ENCODE measurements at places on chromosomes 1 and 21.

GRCh38 chr1:175146529-175147213 is 45.9 kb downstream of the KIAA0040 start:
- peak; percentile 82 for DNase-seq

GRCh38 chr1:162006081-162006480 is 17.6 kb downstream of the OLFML2B start:
- no peak for DNase-seq

- DNase-seq, result no peak
These were observed 138.8 kb upstream of the WNT4 start for GRCh38 chr1:22281521-22282363.

- peak; percentile 81 for DNase-seq
These were observed 36.6 kb downstream of the RABIF start for GRCh38 chr1:202852163-202852904.

- DNase-seq, result no peak
These were observed 20.7 kb upstream of the CCN1 start for GRCh38 chr1:85559890-85560289.

DNA sequence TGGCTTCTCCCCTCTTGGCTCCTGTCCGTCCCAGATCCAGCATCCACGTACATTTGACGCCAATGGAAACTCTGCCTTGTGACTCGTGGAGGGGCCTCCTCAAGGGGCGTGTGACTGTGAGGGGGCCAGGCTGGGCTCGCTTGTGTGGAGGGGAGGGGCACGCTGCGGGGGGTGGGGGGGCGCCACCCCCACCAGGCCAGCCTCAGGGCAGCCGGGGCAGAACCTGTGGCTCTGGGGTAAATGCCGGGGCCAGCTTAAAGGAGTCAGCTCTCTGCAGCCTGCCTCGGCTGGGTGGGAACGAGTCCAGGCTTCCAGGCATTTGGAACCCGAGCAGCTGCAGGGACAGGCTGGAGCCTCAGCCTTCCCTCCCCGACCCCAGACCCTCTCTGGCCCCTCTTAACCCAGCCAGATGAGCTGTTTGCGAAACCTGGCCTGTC is 94.1 kb downstream of the SIK1 start:
- no peak for DNase-seq

DNA sequence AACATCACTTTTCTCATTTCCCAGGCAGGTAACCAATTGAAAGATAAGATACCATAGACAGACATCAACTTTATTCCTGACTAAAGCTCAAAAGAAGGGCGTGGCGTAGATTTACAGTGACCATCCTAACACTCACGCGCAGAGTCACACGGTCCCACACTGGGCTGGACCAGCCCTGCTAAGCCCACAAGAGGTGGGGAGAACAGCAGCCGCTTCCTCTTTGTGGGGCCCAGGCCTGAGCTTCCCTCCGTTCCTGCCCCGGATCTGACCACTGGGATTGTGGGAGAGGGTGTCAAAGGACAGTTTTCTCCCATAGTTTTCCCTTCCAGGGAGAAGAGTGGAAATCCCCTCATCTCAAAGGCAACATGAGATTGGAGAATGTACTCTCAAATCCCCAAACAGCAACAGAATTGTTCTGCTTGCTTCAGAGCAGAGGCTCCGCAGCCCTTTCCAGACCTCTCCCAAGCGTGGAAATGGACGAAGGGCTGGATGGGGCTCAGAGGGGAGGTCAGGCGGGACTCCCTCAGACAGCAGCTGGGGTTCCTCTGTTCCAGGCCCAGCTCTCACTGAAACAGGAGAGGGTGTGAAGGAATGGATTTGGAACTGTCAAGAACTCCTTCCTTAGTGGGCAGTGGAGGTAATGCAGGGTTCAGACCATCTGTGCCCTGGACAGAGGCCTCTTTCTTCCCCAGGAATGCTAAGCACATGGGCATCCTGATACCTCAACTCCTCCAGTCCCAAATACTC is 33.7 kb downstream of the L1TD1 start:
- DNase-seq, result no peak

DNA sequence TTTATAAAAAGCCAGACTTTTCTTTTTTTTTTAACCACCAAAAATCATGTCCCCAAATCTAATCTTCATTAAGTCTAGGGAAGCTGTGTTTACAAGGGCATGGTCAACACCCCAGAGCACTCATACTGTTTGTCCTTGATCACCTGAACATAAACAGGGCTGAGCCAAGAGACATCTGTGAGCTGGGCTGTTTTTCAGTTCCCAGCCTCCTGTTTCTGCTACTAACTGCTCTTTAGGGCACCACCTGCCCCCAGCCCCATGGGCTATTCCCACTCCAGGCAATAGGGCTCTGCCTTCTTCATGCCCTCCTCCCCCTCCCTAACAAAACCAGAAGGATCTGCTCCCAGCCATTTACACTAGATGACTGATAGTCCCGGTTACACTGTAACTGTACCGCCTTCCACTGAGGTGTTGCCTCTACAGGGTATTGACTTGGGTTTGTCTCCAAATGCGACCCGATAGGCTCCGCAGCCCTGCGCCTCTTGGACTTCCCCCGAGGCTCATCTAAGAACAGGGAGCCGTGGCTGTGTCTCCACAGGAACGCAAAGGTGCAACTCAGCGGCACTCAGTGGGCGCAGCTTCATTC is 11.7 kb upstream of the SLC26A9 start:
- no peak for DNase-seq

DNA sequence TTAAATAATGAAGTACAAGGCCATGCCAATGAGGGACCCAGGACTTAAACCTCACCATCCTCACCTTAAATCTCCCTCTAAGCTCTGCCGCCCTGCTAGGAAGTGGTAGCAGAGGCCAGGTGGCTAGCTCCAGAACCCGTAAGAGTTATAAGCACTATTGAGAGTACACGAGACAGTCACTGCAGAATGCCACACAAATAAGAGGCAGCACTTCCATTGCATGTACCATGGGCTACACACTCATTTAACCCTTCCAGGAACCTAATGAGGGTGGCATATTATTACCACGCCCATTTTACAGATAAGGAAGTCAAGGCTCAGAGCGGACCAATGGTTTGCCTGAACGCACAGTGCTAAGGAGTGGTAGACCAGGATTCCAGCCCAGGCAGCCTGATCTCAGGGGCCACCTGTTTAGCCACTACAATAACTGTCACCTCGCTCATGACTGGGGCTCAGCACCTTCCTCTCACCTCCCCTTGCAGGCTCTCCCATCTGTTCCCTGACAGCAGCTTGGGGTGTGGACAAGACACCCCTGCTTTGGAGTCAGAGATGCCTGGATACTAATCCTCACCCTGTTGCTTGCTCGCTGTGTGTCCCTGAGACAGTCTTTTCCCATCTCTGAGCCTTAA is 54.8 kb upstream of the ID3 start:
- DNase-seq, result no peak

DNA sequence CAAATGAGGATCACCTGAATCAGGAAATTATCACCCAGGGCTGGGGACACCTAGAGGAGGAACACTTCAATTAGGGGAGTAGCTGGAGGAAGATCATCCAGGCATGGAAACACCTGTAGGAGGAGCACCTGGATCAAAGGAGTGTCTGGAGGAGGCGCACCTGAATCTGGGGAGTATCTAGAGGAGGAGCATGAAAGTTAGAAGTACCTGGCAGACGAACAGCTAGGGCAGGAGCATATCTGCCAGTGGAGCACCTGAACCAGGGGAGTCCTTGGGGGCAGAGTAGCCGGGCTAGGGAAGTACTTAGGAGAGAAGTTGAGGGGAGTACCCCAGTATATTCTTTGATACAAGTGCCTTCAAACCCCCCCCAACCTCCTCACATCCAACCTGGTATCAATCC is 1.3 kb downstream of the C1orf210 start:
- DNase-seq, result no peak

- no peak for DNase-seq
These were observed 65.2 kb upstream of the MARK1 start for GRCh38 chr1:220462752-220463151.

- no peak for DNase-seq
These were observed 121.0 kb upstream of the CXADR start for GRCh38 chr21:17391811-17392340.

- no peak for DNase-seq
These were observed 137.4 kb downstream of the C1orf21 start for GRCh38 chr1:184524248-184524647.

- DNase-seq, result no peak
These were observed 43.5 kb downstream of the UMODL1 start for GRCh38 chr21:42114646-42115045.

DNA sequence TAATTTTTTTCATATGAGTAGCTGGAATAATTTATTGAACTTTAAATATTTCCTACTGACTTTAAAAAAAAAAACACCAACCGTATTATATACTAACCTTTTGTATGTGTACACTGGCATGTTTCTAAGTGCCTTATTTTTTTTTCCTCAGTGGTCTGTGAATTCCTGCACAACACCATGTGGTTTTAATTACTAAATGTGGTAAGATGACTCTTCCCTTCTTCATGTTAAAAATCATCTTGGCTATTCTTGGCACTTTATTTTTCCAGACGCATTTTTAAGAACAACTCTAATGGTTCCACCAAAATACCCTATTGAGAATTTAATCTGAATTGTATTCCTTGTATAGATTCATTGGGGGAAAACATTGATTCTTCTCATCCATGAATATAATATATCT is 28.4 kb downstream of the PPP2R5A start:
- DNase-seq, result no peak

GRCh38 chr1:11806307-11806936 is 431 bp downstream of the CLCN6 start:
- no peak for DNase-seq

DNA sequence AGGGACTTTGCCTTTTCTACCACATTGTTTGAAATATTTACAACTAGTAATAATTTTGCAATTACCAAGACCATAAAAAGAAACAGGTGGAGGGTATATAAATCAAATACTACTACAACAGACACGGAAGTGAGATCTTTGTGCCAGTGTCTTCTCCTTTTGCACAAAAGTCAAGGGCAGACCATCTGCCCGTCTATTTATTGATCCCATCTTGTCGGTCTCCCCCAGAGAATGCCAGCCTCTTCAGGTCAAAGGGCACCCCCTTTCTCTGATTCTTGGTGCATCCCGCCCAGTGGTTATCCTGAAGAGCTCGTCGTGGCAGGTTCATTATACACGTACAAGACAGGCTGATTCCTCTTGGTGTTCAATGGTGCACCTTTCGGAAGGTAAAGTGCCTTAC is 4.8 kb upstream of the PDE9A start:
- no peak for DNase-seq

GRCh38 chr1:46617108-46617800 is 643 bp upstream of the MOB3C start:
- DNase-seq, result no peak

DNA sequence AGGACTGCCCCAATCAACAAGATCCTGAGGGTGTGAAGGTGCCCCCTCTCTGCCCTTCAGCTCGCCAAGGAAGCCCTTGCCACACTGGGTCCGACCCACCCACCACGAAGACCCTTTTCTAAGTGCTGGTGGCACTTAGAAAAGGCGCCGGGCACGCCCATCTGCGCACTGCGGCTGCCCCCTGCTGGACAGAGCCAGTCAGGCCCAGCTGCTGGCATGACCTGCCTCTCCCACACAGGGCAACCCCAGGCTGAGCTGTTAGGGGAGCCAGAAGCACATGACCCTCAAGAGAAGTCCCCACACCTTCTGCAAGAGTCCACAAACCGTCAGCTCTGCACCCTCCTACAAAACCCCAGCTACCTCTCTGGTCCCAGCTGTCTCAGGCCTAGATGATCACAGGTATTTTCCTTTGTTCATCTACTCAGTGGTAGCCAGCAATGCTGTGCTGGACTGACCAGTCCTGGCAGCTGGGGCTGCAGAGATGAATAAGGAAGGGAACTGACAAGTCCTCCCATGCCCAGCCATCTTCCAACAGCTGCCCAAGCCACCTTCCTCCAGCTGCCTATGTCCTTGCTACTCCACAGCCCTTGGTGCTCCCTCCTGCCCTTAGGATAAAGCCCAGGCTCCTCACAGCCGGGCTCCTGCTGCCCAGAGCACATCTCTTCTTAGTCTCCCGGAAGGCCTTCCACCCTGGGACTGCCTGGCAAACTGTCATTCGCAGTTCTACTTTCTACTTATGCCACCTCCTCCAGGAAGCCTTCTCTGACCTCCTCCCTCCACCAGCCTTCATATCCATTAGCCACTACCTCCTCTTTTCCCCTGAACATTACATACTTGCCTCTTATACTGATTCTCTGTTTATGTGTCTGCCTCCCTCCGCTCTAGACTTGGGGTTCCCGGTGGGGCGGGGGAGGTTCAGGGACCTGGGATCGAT is 39.8 kb upstream of the ZC3H12A start:
- peak; percentile 91 for DNase-seq

GRCh38 chr1:109268431-109269211 is 14.3 kb downstream of the PSRC1 start:
- no peak for DNase-seq

GRCh38 chr1:1616045-1616790 is 918 bp downstream of the MIB2 start:
- DNase-seq, result peak; percentile 73

GRCh38 chr1:150696162-150696561 is 792 bp downstream of the GOLPH3L start:
- DNase-seq, result no peak

DNA sequence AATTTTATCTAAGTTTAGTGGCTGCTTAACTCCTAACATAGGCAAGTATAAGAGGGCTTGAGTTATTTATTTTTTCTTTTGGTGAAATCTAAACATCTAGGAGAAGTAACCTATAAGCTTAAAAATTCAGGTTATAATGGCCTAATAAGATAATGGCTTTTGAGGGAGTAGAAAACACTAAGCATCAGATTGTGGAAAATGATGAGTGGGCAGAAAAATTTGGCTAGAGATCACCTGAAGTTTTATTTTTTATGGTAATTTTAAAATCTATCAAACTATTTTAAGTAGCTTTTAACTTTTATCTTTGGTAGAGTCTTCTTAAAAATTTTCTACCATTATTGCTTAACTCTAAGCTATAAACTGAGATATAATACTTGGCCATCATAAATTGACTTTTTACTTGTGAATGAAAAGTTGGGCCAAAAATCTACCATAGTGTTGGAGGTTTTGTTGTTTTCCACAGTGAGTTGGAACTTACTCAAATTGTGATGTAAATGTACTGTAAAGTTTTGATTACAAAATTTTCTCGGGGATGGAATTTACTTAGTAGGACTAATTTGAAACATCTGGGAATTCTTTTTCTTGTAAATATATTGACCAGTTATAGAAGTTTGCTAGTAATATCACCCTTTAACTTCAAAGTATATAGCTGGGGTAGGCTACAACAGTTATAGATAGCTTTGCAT is 63.9 kb downstream of the USP25 start:
- no peak for DNase-seq

DNA sequence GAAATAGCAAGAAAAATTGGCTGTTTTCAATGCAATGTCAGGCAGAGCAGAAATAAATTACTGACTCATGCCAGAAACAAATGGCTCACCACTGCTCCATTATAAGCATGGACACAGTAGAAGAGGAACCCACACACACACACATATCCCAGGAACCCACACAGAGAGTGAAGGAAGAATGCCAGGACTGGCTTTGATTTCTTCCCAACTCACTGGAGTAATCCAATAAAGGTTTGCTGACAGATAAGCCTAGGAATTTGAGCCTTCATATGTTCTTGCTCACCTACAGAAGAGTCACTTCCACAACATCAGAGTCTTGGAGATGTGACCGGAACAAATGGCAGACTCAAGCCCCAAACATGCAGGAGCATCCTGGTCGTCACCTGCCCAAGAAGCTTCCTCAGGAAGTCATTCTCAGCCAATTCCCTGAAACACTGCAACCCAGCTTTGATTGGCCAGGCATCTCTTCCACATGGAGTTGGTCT is 2.2 kb downstream of the SH3BP5L start:
- DNase-seq, result no peak
